ENCODE measurements at places on chromosomes 1 and 21. TPM values are rescaled to one million over a fixed set of nuclear protein-coding genes. Genes with fewer than 3 reads are reported as not detected.

Gene APP
- total RNA-seq, result 568 TPM

Gene USP48
- total RNA-seq, result 43.8 TPM

Gene OR6K3
- not detected for total RNA-seq

Gene DCST1
- not detected for total RNA-seq

Gene TM2D1
- 57.3 TPM for total RNA-seq

Gene KCNJ10
- not detected for total RNA-seq

Gene C8B
- not detected for total RNA-seq

Gene CIART
- total RNA-seq, result 8.9 TPM

Gene KLF17
- 0.26 TPM for total RNA-seq

Gene BNIPL
- 0.40 TPM for total RNA-seq

Gene FAM177B
- not detected for total RNA-seq

Gene CD2
- total RNA-seq, result not detected

Gene MYOM3
- 0.13 TPM for total RNA-seq

Gene TCHH
- total RNA-seq, result not detected

Gene RCOR3
- 24.4 TPM for total RNA-seq

Gene CYYR1
- total RNA-seq, result 0.13 TPM

Gene RHBDL2
- total RNA-seq, result 0.79 TPM

Gene CHRM3
- total RNA-seq, result 5.2 TPM

Gene LCE1E
- total RNA-seq, result not detected

Gene GBP2
- total RNA-seq, result 53.6 TPM

Gene PEA15
- 136 TPM for total RNA-seq

Gene PYHIN1
- not detected for total RNA-seq

Gene INAVA
- not detected for total RNA-seq

Gene PCAT6
- total RNA-seq, result not detected

Gene CD84
- under 0.01 TPM for total RNA-seq

Gene ZMYND12
- total RNA-seq, result 0.92 TPM

Gene S1PR1
- total RNA-seq, result 16.8 TPM

Gene OR2T35
- total RNA-seq, result not detected

Measured in aortic smooth muscle cell (primary cell).